Activated naive CD4-positive, alpha-beta T cell treated with Interleukin-2 at 50 U/mL for 16 hours (primary cell): ENCODE measurements at places on chromosomes 12 and 14.

DNA sequence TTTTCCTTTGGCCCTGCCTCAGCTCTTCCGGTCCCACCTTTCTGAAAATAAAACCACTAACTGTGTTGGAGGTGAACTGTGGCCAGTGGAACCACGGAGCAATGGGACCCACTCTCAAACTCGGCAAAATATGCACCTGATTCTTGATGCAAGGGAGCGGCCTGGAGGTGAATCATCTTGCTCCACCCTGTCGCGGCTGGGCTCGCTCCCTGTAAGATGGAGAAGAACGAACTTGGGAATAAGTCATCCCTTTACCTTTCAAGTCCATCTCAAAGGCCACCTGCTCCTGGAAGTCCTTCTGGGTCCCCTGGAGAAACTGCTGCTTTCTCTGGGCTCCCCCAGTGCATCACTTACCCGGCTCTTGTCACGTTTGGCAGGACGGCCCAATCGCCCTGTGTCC lies 309.9 kb downstream of the BCL11B start:
- no peak for DNase-seq

GRCh38 chr12:131437706-131438492 lies 273.0 kb upstream of the SFSWAP start:
- DNase-seq, result no peak

- DNase-seq, result peak; percentile 24
Measured at GRCh38 chr12:12717586-12718380, 615 bp downstream of the CDKN1B start.

GRCh38 chr12:104520242-104520900 lies 63.6 kb downstream of the CHST11 start:
- no peak for DNase-seq

DNA sequence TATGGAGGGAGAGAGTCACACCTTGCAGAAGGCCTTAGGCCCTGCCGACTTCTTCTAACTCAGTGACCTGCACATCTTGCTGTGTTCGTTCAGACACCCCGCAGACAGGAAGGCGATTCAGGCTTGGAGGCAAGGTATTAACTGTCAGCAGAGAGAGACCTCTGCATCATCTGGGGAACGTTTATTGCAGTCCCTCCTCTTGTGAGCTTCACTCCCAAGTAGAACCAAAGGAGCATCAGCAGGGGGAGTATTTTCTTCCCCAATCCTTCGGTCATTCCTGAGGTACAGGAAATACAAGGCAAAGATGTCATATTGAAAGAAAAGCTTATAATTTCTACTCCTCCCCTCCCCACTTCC lies 217.9 kb downstream of the CRADD start:
- no peak for DNase-seq

- no peak for DNase-seq
Measured at GRCh38 chr14:81447021-81447764, 47.1 kb upstream of the STON2 start.

GRCh38 chr12:94266796-94267536 lies 118.6 kb downstream of the PLXNC1 start:
- no peak for DNase-seq

GRCh38 chr12:87323369-87323768 lies 705.8 kb downstream of the C12orf50 start:
- no peak for DNase-seq

- no peak for DNase-seq
Measured at GRCh38 chr12:80017261-80017870, 82.0 kb upstream of the OTOGL start.

- no peak for DNase-seq
Measured at GRCh38 chr12:41629611-41630010, 441.5 kb downstream of the PDZRN4 start.

DNA sequence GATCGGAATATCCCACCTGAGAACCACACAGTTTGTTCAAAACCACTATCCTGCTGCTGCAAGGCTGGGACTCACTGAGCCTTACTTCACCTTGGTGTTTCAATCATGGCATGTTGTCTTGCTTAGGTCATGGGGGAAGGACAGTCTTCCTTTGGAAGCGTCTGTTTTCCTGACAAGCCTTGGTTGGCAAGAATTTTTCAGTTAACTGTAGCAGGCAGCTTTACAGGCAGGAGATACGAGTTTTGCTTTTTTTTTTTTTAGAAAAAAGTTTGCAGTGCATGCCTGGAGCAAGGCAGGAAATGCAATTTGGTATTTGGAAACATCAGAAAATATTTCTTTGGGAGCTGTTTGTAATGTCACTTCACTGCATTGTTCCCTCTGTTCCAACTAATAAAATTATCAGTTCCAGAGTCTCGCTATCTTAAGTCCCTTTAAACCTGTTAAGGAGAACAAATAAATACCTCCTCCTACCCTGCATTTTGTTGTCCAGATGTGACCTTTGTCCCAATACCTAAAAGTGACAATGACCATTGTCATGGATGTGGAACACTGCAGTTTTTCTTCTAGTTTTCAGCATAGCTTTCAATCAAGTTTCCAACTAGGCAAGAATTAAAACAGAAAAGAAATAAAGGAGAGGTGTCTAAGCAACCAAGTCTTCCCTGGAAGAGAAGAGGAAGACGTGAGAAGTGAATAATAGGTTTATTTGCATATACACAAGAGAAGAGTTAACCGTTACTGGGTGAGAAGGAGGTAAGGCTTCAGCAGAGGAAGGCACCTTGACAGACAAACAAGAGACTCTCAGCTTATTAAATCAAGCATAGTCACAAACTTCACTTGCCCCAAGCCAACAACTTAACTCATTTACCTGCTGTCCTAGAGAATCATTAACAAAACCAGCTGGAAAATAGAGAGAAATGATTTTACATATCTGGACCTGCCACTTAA lies 71.4 kb upstream of the ACTN1 start:
- no peak for DNase-seq

DNA sequence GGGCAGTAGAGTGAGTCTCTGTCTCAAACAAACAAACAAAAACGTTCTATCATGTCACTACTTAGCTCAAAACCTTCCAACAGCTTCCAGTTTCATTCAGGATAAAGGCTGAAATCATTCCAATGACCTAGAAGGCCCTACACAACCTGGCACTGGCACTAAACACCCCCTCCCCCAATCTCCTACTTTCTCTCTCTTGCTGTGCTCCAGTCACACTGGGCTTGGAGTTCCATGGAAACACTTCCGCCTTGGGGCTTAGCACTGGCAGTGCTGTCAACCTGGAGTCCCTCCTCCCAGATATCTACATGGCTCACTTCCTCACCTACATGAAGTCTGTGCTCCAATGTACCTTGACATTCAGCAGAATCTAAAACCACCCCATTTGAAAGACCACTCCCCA lies 65.0 kb upstream of the SINHCAF start:
- no peak for DNase-seq

DNA sequence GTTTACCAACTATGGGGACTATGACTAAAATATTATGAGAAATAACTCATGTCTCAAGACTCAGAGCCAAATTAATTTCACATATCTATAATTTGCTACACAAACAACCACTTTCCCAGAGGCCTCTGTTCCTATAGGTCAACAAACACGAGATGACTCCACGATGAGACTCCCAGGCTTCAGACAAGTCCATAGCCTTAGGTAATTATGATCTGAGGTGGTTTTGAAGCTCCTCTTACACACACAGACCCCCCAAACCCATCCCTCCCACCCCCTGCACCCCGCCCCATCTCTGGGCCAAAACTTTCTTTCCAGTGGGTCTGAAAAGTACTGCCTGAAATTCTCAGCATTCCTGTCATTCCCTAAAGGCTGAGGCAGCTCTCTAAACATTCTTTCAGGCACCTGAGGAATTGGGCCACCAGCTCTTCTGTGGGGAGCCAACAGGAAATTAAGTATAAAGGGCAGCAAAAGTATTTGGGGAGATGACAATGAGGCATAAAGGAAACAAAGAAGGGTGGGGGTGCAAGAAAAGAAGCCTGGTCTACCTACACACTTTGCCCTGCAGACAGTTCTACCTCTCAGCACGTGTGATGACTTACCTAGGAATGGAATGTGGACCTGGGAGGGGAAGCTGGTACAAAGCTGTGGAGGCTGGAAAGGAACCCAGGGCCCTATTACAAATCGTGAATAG lies 143.6 kb downstream of the PAWR start:
- no peak for DNase-seq

- DNase-seq, result no peak
Measured at GRCh38 chr12:131084341-131085011, 130.8 kb downstream of the ADGRD1 start.

DNA sequence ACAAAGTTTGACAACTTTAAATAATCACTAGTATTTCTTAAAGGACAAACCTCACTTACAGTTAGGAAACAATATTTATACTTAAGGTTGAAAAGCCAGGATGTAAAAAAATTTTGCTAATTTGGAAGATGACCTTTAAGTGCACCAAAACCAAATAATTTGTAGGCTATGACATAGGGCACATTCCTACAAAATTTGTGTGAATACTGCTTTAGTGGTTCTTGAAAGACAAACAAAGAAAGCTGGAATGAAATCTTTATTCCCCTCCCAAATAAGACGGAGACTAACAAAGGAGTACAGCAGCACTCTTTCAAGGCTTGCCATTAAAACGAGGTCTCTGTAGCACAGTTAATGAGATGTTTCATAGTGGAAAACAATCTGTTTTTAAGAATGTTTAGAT lies 45.6 kb downstream of the MSRB3 start:
- DNase-seq, result no peak

DNA sequence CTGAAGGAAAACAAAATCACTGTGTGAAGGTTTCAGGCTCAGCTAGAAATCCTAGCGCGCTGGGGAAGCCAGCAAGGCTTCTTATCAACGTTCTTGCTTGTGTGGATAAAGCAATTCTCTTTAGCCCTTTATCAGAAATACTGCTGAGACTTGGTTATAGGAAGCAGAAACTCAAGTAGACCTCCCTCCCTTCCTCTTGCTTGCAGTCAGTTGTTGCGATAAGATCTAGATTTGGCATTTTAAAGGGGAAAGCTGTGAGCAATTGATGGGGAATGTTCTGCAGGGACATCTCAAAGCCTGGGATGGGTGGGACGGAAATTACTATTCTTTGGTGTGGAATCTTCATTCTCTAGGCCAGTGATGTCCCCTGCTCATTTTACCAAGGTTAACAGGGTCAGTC lies 76.4 kb upstream of the ANO4 start:
- DNase-seq, result no peak

DNA sequence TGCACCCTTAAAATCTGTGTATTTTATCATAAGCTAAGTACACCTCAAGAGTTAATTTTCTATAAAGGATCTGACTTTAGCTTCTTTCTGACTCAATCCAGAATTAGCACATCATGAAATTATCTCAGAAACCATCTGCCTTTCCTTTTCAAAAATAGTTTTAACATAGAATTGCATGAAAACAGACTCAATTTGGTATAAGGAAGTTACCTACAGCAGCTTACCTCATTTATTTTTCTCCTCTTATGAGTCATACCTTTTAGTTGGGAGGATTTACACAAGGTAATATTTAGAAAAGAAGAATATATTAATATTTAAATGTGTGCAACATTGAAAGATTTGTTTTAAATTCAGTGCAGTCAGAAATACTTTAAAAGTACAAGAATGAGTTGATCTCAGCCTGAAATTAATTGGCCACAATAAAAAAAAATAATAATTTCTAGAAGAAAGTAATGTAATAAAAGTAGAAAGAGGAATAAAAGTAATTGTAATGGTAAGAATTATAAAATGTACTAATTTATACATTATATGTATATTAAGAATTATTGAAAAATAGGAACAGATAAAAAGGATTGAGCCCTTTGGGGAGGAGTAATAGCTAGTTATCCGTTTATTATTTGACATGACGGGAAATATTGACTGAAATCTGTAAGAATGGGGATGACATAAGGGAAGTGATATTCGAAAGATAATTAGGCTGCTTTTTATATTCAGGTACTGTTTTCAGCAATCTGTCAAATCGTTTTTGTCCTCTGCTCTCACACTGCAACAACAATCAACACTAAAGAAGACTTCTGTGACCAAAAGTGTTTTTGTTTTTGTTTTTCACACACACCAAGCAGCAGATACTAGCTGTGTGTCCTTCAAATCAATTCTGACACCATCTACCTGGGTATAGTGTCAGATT lies 20.5 kb downstream of the ADAM21 start:
- DNase-seq, result no peak

- DNase-seq, result peak; percentile 43
Measured at GRCh38 chr12:132143336-132144071, 615 bp downstream of the DDX51 start.

DNA sequence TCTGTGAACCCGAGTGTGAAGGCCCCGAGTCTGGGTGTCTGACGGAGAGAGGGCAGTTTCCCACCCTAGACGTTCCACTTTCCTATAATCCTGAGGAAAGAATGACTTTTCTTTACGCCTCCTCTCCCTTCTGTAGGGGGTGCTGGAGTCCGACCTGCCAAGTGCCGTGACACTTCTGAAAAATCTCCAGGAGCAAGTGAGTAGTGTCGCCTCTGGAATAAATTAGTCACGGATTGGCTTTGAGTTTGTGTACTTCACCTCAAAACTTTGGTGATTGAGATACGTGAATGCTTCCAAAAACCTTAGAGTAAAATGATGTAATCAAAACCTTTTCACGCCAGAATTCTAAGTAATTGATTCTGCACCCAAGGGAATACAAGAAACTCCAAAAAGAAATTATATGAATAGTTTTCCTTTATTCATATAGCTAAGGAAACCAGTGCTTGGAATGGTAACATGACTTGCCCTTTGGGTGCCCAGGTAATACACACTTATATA lies 452 bp downstream of the NGDN start:
- DNase-seq, result no peak

DNA sequence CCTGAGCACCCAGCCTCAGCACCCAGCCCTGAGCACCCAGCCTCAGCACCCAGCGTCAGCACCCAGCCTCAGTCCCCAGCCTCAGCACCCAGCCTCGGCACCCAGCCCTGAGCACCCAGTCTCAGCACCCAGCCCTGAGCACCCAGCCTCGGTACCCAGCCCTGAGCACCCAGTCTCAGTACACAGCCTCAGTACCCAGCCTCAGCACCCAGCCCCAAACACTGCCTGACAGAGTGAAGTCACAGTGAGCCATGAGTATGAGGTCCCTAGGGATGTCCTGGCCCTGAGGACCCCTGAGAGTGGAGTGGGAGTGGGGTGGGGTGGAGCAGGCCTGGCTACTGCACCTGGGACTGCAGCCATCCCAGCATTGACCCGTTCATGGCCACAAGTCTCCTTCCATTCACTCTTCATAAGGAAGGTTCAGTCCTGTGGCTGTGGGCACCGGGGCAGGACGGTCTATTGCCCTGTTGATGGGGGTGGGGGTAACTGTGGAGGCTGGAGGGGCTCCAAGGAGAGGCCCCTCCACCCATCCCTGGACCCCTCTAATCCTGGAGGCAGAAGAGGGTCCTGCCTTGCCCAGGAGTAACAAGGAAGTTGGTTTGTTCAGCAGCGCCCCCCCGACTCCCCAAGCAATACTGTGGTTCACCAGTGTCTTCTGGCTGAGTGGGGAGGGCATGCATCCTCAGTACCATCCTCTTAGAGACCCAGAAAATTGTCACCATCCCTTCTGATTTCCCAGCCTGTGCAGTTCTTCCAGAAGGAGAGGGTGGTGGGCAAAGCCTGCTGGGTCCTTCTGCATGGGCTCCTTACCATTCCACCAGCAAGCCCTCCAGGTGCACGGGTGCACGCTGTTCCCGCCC lies 140.5 kb downstream of the ADGRD1 start:
- no peak for DNase-seq
